ENCODE measurements at places on chromosomes 16 and 17.

DNA sequence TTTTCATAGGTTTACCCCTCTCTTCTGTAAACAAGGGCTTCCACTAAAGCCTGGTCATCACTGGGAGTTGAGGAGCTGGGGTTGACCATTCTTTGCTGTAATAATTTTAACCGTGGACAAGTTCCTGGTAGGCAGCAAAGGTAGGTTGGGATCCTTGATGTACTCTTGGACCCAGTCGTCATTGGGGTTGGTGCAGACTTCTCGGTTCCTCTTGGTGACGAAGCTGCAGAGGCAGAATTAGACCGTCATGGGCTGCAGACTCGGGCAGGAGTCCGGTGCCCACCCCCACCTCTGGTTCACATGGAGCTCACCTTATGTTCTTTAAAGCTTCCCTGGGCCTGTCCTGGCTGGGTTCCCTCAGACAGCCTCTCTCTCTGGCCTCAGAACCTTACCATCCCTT lies 3.8 kb downstream of the CCL16 start:
- no peak for DNase-seq

DNA sequence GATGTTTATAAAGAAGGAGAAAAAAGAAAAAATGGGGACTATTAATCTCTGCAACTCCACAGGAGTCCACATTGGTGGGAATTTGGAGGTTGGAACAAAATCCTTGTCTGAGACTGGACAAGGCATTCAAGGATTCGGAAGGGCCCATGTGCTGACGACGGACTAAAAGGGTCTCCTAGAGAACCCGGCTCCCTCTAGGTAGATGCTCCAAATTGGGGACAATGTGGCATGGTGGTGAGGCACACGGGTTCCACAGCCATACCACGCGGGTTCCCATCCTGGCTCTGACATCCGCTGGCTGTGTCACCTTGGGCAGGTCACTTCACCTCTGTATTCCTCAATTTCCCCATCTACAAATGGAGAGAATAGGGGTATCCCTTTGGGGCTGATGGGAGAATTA lies 227.4 kb downstream of the C16orf78 start:
- DNase-seq: no peak

DNA sequence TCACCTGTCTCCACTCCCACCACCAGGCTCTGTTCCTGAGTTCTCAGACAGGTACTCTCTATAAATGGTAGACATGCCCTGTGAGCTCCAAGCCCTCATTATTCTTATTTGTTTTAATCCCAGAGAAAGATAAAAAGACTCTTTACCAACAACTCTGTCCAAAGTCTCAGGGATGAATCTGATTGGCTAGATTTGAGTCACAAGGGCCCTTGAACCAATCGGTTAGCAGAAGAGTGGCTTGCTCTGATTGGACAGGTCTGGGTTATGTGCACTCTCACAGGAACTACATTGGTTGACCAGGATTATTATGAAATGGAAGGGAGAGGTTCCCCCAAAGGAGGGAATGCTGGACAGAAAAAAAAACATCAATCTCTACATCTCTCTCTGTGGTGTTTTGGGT lies 7.5 kb downstream of the COTL1 start:
- no peak for DNase-seq

- DNase-seq: no peak
These were observed 12.9 kb downstream of the AKAP1 start for GRCh38 chr17:57097832-57098421.

GRCh38 chr17:77327566-77328464 lies 187.0 kb downstream of the SEC14L1 start:
- DNase-seq: no peak

DNA sequence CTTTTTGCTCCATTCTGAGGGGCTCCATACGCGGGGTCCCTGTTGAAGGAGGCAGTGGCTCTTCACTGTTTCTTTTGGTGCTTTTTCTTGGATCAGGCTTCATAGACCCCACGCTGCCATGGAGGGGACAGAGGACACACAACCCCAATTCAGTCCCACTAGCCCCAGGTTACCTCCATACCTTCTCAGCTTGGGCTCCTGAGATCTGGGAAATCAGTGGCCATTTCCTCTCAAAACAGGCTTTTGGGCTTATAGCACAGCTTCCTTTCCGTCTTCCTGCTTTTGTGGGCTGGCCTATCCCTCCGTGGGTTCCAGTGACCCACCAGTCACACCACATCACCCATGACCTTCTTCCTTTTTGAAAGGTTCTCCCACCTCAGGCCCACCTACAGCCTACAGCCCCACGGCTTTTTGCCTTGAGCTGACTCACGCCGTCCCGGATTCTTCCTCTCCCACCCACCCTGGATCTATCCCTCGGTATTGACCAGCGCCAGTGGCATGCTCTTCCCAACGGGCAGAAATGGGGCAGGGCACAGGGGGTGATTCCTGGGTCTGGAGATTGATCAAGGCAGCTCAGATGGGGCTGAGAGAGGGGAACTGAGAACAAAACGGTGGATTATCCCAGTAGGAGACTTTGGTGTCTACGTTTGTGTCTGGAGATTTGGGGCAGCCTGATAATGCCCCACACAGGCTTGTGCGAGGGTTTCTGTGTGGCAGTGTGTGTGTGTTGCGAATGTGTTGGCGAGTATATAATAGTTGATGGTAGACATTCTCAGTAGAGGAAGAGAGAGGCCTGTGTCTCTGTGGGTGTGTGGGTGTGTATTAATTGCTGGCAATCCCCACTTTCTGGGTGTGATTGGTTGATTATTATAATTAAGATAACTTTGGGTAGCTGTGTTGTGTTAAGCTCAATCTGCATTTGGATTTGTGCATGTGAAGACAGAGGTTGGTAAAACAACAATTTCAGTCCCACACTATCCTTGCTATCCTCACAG lies 3.8 kb downstream of the TBX21 start:
- no peak for DNase-seq

- DNase-seq: no peak
These were observed 1.8 kb downstream of the GHDC start for GRCh38 chr17:42192189-42193126.

DNA sequence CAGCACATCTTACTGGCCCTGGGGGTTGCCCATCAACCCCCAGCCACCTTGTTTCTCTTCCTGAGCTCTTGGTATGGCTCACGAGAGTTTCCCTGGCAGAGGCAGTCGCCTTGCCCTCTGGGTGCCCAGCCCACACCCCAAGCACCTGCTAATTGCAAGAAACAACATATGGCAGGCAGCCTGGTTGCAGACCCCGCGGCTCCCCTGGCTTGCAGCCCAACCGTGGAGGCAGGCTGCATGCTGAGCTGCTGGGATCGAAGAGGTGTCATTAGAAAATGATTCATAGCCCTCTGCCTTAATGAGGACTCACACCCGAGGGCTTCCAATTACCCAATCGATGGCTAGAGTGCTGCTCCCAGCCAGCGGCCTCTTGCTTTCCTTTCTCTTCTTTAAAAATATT lies 115.7 kb downstream of the TMEM114 start:
- DNase-seq: no peak

- DNase-seq: no peak
These were observed 81.5 kb downstream of the MYO1D start for GRCh38 chr17:32795339-32795979.

DNA sequence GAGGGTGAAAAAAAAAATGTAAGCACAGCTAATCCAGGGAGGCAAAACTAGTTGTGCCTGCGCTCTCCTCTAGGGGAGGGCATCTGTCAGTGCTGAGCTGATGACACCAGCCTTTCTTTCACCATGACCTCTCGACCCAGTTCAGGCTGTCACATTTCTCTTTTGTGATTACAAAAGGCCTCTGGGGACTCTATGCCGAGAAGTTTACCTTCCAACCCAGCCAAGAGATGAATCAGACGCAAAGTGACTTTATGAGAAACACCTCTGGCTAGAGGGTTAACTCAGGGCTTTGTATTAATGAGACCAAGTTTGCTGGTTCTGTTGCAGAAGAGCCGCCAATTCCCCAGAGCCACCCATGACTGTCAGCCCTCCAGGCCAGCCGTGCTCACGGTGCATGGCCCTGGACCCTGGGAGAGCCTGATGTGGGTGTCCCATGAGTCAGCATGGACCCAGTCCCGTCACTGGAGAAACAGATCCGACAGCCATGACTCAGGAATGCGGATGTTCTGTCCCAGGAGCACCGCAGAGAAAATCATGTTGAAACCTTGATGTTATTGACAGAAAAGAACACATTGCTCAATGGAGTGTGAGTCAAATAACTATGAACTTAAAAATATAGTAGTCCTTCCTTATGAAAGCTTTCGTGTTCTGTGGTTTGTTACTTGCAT lies 437.2 kb downstream of the HS3ST3B1 start:
- no peak for DNase-seq

- no peak for DNase-seq
These were observed 46.9 kb upstream of the TMEM132E start for GRCh38 chr17:34532281-34533065.

- DNase-seq: no peak
These were observed 9.3 kb upstream of the ADAMTS18 start for GRCh38 chr16:77444147-77444460.

DNA sequence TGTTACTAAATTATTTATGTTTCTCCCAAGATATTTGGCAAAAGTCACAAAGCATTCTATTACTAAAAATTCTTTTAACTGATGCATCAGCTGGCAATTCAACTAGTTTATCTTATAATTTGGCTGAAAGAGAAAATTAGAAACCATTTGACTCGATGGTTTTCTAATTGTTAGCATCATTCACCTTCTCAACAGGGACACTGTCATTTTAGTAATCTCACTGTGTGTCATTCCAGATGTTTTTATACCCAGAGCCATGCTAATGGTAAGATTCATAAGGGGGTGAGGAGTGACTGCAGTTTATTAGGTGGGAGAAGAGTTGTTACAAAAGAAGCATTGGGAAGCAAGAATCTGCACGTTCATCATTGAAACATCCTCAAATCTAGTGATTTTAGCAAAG lies 124.9 kb downstream of the ABCA8 start:
- DNase-seq: no peak

- DNase-seq: no peak
These were observed 15.1 kb downstream of the CACNG5 start for GRCh38 chr17:66849851-66850580.

DNA sequence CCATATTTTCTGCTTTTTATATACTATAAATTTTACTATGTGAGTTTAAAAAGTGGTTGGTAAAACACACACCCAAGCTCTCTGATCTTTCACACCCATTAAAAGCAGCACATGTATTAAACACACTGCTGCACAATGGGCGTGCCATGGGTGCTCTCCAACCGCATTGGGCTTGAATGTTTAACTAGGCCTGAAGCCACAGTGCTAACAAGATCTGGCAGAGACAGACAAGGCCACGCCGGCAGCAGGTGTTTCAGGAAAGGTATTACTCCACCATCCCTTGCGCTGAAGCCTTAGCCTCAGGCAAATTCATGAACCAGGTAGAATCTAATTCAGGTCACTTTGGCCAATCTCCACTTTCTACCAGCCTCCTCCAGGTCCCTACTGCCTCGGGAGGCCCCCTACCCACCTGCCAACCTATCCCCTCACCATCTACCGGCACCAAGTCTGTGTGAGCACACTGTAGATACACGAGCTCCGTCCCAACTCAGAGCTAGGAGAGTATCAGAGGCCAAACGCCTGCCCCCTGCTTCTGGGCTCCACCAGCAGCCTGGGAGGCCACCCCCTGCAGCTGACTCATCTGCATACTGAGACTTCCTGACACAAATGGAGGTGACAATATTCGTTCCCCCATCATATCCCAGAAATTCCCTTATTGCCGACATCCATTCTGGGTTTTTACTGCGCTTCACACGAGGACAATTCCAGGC lies 95.0 kb downstream of the ADCY9 start:
- no peak for DNase-seq

- DNase-seq: no peak
These were observed 20.7 kb downstream of the ZNF652 start for GRCh38 chr17:49341356-49341755.

Measured in forelimb muscle (tissue), 1 donor.